MM.1S (cell line): ENCODE measurements at places on chromosomes 5 and 9.

GRCh38 chr9:129610473-129611306 is 10.2 kb downstream of the C9orf50 start:
- DNase-seq = peak; percentile 72

DNA sequence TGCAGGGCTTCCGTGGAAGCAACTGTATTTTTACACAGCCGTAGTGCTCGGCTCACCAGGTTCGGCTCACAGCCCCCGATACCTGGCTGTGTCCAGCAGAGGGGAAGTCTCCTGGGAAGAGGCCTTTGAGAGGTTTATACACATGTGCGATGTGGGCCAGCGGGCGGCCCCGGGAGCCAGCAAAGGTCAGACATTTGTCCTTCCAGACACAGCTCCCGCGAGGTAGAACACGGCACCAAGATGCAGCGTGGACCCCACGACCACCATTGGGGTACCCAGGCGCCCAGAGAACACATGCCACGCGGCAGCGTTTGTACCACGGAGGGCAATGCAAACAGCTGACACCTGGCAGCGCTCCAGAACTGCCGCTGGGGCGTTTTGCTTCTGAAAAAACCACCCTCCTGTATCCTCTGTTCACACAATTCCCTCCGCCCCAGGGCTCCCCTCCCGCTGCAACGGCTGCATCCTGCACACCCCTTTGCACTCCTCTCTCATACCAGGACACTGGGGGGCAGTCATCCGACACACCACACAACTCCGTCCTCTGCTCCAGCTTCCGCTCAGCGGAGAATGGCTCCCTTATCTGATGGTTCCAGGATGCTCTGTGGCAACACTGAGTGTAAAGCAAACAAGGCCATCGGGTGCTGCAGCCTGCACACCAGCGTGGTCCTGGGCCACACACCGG is 235.3 kb downstream of the SYK start:
- no peak for DNase-seq

DNA sequence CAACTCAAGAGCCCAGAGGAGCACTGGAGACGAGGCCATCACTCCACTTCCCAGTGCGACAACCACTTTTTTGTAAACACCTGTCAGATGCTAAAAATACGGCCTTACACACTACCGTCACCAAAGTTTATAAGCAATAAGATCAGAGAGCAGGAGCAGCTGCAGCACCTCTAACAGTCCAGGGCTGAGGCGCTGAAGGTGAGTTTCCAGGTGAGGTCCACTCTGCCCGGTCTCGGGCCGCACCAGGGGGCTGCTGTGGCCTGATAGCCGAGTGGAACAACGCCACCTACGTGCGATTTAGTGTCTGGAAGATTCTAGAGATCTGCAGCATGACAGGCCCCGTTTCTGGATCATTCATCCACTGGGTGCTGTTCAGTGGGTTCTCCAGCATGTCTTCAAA is 25.8 kb upstream of the CAMSAP1 start:
- DNase-seq = no peak

DNA sequence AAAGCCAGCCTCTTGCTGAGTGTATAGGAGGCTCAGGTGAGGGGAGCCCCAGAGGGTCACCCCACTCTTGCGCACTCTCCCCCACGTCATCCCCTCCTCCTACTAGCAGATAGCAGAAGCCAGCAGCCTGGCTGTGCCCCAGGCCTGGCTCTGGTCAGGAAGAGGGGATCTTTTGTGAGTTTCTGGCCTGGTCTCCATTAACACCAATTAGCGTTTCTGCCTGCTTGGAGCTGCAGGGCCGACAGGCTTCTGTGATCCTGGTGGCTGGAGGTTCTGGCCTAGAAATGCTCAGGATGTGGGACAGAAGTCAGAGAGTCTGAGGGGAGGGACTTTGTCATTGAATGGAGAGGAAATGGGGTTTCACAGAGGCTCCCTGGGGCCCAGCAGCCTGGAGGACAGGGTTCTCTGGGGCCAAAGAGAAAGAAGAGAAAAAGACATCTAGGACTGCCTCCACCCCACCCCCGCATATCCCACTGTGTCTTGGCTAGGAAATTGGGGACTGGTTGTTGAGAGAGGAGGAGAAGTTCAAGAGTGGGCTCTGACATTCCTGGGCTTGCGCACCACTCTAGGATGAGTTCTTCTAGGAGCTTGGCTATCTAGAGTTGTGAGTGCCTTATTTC is 47.5 kb upstream of the ARAP3 start:
- no peak for DNase-seq

DNA sequence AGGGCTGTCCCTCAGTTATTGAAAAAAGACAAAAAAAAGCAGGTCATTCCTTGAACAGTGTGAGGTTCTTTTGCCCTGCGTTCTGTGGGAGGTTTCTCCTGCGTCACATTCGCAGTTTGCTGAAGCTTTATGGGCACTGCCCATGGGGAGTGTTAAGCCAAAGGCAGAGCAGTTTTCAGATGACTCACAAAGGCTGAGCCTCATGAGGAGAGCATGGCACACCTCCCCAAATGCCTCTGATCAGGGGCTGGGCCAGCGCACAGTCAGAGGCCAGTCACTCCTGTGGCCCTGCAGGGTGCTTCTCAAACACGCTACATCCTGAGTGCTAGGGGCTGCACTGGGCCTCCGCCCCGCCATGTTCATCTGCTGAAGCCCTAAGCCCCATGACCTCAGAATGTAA is 38.4 kb downstream of the IRX1 start:
- no peak for DNase-seq

DNA sequence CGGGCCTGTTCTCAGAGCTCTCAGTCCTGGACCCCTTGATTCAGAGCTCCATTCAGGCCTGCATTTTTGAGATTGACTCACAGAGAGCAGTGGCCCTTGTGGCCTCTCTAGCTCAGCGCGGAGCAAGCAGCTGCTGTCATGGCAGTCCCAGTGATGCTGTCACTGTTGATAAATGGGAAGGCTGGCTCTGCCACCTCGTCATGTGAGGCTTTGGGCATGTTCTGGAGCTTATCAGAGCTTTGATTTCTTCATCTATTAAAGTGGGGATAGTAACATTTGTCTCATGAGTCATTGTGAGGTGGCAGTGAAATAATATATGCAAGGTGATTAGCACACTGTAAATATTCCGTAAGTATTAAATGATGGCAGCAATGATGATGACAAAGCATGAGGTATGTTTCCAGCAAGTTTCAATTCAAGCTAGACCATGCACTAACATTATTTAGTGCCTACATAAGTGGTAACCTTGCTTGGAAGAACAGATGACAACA is 126.4 kb upstream of the CXCL14 start:
- DNase-seq = no peak

GRCh38 chr5:93404246-93404645 is 176.8 kb downstream of the NR2F1-AS1 start:
- DNase-seq = no peak

- peak; percentile 37 for DNase-seq
These were observed 21.3 kb downstream of the TRMO start for GRCh38 chr9:97900738-97901565.

DNA sequence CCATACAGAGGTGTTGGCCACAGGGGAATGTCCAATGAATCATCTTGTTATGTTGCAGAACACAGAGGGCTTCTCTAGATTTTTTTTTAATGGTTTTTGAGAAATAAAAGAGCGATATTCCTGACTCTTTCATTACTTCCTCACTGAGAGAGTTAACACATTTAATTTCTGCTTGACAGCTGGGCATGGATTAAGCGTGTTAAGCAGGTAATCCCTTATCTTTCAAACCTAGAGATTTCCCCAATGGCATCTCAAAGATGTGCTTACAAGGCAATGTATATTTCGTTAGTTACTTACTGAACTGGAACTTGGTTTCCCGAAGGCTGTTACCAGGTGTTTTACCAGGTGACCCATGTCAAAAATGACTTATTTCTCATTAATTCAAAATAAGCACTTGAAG is 21.8 kb upstream of the ADCY2 start:
- DNase-seq = no peak

- no peak for DNase-seq
These were observed 140.0 kb upstream of the HMHB1 start for GRCh38 chr5:143671674-143672569.

DNA sequence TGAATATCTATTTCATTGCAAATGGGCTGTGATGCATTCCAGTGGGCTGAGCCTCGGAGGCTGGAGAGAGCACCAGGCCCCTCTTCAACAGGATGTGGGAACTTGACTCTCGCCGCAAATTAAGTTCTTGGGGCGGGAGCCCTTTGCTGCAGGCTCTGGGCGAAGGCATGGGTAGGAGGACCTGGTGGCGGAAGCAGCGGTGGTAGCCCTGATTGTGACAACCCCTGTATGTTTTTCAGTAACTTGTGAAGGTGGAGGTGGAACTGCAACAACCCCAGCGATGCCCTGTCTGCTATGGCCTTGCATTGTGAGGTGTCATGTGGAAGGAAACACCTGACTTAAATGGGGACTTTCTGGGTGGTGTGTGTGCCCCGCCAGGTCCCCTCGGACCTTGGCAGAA is 9.4 kb downstream of the FYB1 start:
- no peak for DNase-seq

- no peak for DNase-seq
These were observed 96.2 kb downstream of the CCDC192 start for GRCh38 chr5:127799293-127799905.

- no peak for DNase-seq
These were observed 32.3 kb downstream of the GALNT12 start for GRCh38 chr9:98839724-98840123.

DNA sequence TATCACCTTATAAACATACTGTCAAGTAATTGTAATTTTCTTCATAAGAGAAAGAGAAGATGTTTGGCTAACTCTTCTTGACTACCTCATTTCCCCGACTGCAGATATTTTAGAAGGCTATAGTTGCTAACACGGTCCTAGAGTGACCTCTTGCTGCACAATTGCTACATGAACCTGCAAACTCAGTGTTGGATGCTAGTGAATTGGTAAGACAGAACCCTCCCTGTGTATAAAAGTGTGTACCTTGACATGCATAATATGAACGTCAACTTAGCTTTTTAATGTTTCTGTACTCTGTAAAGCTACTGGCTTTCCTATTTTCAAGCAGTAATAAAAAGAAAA is 46.7 kb upstream of the CER1 start:
- DNase-seq = no peak

- DNase-seq = no peak
These were observed 26.6 kb downstream of the MYO10 start for GRCh38 chr5:16909464-16909863.

GRCh38 chr5:151682240-151682639 is 4.5 kb downstream of the SPARC start:
- no peak for DNase-seq

DNA sequence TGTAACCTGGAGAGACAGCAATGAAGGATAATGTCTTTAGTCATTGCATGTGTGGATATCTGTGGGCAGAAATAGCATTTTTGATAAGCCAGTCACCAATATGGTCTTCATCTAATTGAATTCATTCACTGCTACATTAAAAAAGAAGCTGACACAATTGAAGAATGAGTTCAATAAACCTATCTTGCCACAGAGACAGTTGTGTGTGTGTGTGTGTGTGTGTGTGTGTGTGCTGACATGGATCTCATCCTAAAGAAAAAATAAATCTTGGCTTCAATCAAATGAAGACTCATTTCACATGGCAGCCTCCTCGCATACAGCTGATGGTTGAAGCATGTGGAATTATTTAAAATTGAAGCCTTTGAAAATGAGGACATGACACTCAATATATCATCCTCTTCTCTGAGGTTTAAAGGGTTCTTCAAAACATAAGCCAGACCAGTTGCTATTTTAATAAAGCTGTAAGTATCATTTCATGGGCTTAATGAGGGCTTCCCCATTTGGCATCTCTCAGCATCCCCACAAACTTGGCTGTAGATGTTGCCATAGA is 118.5 kb upstream of the PTPN3 start:
- DNase-seq = no peak

DNA sequence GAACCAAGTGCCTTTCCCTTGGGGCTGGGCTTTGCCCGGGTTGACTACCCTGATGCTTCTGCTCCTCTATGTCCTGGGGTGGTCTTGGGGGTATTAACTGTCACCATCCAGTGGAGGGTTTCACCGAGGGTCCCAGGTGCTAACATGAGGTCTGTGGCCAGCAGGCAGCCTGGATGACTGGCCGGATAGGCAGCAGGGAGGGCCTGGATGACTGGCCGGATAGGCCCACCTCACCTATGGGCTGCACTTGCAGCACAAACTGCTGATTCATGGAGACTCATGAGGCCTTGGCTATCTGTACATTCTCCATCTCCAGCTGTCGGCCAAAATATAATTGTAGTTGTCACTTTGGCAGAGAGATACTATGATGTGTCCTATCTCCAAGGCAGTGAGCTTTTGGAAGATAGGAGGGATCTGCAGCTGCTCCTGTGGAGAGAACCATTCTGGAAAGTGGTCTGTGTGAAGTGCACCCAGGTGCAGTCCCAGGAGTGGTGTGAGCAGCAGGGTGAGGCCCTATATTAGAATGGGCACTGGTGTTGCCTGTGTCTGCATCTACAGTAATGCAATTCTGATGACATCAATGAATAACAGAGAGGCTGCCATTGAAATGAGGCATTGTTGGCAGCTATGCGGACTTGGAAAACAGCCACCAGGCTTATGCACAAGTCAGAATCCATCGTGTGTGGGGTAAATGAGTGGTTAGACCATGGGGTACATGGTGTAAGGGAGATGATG is 26.3 kb upstream of the CDKN2AIPNL start:
- DNase-seq = no peak

- DNase-seq = no peak
These were observed 69.6 kb upstream of the SPATA31E1 start for GRCh38 chr9:87813119-87813463.

DNA sequence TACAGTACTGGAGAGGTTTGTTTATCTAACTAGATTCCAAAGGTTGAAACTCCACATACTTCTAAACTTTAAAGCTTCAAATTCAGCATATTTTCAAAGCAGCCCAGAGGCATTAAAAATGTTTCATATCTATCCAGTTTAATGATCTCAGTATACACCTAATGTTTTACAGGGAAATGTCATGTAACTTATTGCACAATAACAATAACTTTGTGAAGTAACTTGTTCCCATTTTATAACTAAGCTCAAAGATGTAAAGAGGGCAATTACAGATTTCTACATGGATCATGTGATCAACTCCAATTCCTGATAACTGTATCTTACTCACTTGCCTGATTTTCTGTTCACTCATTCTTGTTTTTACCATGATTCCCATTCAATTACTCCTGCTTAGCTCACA is 610.0 kb downstream of the TAF11L14 start:
- DNase-seq = no peak

DNA sequence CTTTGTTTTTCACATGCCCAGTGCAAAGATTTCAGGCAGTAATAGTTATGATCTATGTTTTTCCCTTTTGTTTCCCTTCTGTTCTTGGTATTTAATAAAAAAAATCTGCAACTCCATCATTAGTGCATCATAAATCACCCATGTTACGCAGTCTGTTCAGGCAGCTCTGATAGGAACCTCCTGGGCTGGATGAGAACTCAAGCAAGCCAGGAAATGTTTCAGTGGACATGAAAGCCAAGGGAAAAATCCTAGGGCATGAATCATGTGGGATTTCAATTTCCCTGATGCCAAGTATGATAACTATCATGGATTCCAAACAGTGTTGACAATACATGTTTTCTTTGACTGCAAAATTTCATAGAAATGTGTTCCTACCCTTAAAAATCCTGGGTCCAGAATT is 119.7 kb upstream of the TARS1 start:
- DNase-seq = no peak

DNA sequence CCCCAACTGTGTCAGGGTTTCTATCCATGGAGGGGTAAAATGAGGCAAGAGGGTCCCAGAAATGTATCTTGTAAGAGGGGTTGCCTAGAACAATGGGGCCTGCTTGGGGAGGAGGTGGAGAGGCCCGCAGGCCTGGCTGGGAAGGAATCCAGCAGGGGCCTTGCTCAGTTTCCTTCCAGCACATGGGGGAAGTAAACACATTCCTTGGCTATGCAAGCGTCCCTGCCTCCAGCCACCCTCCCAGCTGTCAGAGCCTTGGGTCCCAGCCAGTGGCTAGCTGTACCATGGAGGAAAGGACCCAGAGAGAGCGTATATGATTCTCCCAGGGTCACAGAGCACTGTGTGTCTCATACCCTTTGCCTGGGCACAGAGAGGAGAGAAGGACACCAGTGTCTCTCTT is 71.1 kb upstream of the IL17B start:
- DNase-seq = no peak
